Putamen (tissue), 1 donor: ENCODE measurements at places on chromosomes 7 and 10.

DNA sequence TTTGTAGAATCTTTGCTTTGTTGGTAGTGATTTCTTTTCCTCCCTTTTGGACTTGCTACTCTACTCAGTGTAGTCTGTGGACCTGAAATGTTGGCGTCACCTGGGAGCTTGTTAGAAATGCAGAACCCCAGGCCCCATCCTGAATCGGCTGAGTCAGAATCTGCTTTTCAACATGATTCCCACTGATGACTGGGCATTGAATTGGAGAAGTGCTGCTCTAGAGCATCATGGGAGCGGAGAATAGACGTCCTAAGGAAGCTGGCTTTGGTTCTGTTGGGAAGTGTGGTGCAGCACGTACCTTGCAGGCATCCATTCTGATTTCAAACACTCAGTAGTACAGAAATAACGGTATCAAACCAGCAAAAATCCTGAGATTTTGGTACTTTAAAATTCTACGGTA lies 54.7 kb downstream of the RBM33 start:
- DNase-seq, result no peak

DNA sequence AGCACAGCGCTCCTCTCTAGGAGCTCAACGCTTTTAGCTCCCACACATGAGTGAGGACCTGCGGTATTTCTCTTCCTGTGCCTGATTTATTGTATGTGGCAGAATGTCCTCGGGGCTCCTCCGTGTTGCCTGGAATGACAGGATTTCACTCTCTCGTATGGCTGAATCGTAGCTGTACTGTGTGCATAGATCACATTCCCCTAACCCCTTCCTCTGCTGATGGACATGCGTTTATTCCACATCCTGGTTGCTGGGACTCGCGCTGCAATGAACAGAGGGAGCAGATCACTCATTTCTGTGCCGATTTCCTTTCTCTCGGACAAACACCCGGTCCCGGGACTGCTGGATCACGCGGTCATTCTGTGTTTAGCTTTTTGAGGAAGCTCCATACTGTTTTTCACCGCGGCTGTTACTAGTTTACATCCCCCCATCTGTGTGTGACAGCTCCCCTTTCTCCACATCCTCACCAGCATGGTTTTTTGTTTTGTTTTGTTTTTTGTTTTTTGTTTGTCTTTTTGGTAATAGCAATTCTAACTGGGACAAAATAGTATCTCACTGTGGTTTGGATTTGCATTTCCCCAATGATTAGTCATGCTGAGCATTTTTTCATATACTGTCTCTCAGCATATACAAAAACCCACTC lies 76.3 kb downstream of the FOXL3 start:
- no peak for DNase-seq

- no peak for DNase-seq
These were observed 278.1 kb upstream of the SP4 start for GRCh38 chr7:21149809-21150208.

DNA sequence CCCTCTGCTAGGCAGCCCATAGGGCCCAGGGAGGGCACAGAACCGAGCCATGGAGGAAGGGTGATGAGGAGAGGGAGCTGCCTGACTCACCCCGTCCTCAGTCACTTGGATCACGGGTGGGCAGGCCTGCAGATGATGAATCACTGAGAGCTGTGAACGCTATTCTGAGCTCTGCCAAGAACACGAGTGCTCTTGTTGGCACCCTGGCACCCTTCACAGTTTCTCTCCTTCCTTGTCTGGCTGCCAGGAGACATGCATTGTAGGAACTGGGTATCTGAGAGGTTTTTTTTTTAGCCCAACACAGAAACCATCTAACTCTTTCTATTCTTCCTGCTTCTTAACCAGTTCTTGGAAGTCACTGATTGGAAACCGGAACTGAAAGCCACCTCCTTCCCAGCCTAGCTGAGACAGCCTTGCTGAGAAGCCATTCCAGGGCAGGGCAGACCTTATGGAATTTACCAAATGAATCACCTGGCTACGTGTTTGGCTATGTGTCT lies 82.1 kb downstream of the SLC37A3 start:
- peak; percentile 88 for DNase-seq

GRCh38 chr7:130901209-130901783 lies 167.3 kb upstream of the KLF14 start:
- peak; percentile 64 for DNase-seq
